ENCODE measurements at places on chromosomes 5 and 9. TPM values are rescaled to one million over a fixed set of nuclear protein-coding genes. Genes with fewer than 3 reads are reported as not detected.

RANBP3L gene
- total RNA-seq: under 0.01 TPM

SLC36A3 gene
- not detected for total RNA-seq

VCP gene
- 219 TPM for total RNA-seq

ANKDD1B gene
- 1.1 TPM for total RNA-seq

CSF1R gene
- not detected for total RNA-seq

CDK9 gene
- total RNA-seq: 46.1 TPM

IL5 gene
- not detected for total RNA-seq

RHOBTB3 gene
- total RNA-seq: 140 TPM

SPINK5 gene
- total RNA-seq: not detected

NPDC1 gene
- total RNA-seq: 67.6 TPM

TMOD1 gene
- not detected for total RNA-seq

SGCD gene
- 11.2 TPM for total RNA-seq

TNFSF15 gene
- 0.26 TPM for total RNA-seq

PCDHB16 gene
- total RNA-seq: under 0.01 TPM

RAD1 gene
- 15.2 TPM for total RNA-seq

ACER2 gene
- total RNA-seq: 2.7 TPM

ADRB2 gene
- total RNA-seq: 0.23 TPM

INSL6 gene
- not detected for total RNA-seq

SPAAR gene
- total RNA-seq: 1.3 TPM

TENT4A gene
- total RNA-seq: 15.7 TPM

LYRM7 gene
- total RNA-seq: 3.3 TPM

C9 gene
- not detected for total RNA-seq

WNT8A gene
- total RNA-seq: not detected

BAAT gene
- total RNA-seq: not detected

SCGB3A2 gene
- total RNA-seq: not detected

GRIA1 gene
- not detected for total RNA-seq

TSSK1B gene
- total RNA-seq: not detected
